ENCODE measurements at places on chromosomes 2 and 18.

GRCh38 chr2:17600556-17601204, 60.2 kb downstream of the VSNL1 start:
- no peak for DNase-seq

GRCh38 chr2:146370826-146371225, 1474.0 kb upstream of the ACVR2A start:
- no peak for DNase-seq

- DNase-seq, result no peak
Observed at GRCh38 chr2:5689750-5690149, 2.4 kb upstream of the SOX11 start.

DNA sequence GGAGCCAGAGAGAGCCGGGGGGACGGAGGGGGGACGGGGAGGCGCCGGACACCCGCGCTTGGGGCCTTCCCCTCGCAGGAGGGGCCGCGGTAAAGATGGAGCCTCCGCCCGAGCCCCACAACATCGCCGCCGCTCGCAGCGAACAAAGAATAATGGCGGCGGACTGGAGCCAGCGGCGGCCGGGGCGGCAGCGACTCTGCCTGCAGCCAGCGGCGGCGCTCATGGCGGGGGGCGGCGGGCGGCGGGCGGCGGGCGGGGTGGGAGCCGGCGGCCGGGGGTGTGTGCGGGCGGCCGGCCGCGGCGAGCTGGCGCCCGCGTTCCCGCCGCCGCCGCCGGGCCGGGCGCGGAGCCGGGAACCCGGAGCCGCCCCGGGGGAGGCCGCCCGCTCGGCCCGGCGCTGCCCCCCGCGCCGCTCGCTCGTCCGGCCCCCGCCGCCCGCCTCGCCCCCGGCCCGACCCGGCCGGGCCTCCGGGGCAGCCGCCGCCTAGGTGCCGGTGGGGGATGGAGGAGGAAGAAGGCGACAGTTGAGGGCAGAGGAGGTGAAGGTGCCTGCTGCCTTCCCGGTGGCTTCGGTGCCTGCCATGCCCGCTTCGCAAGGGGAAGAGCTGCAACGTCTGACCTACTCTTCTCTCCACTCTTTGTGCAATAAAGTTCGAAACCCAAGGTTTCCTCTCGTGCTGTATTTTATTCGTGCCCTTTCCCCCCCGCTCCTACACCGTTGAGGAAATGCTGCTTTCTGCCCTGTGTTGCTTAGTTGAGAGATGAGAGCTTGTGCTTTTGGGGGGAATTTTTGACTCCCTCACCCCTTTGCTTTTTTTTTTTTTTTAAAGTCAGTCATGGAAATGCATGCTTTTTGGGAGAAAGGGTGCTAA, 634 bp downstream of the CREB1 start:
- peak; percentile 34 for DNase-seq

DNA sequence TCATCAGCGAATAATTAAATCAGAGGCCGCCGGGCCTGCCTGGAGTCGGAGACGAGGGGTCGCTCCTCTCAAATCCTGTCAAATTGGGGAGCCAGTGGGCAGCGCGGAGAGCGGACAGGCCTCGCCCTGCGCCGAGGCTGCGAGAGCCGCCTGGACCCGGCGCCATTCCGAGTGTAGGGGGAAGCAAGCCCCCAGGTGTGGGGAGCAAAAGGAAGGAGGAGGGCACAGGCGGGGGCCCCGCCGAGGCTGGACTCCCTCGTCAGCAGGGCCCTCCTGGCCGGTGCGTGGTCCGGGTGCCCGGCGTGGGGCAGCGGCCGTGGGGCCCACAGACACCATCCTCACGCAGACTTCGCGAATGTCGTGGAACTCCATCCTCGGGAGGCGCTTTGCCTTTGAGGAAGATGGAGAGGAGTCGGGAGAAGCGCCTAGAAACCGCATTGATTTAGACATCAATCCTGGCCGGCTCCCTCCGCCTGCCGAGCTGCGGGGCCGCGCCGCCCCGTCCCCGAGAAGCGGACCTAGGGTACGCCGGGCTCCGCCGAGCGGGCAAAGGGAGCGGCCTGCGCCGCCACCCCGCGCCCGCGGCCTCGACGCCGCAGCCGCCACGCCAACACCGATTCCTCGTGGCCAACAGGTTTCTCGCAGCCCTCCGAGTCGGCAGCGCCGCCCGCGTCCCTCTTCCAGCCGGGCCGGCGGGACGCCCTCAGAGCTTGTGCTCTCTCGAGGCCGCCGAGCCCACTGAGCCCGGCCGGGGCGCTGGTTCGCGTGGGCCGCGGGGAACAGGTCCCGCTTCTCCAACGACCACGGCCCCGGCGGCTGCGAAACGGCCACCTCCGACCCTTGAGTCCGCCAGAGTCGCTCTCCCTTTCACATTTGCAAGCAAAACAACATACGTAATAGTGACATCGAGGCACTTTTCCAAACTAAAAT, 6.7 kb upstream of the ONECUT2 start:
- DNase-seq, result no peak

DNA sequence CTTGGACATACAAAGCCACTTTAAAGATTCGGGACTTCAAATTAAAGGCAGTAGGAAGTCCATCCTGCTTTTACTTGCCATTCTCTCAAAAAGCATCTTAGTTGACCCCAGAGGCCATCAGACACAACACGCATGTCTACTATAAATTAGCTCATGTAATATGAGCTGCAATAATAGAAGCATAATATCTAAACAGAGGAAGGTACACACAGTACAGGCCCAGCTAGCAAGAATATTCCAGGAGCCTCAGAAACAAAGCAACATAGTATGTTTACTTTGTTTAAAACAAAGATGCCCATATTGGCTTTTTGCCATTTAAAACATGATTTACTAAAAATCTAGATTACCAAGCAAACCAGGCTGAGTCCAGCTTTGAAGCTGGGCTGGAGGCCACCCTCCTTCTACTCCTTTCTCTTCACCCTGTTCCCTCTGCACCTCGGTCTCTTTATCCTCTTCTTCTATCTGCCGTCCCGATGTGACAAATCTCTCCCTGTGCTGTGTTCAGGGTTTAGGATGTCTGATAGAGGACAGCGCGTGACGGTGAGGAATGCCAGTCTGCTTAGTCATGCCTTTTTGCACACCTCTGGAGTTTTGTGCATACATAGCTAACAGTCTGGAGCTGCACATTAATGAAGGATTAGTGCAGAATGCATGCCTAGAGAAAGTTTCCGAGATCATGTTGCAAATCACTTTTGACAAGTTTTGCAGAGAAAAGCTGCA, 28.2 kb downstream of the DTNA start:
- no peak for DNase-seq
